ENCODE measurements at places on chromosomes 16 and 17. TPM values are rescaled to one million over a fixed set of nuclear protein-coding genes. Genes with fewer than 3 reads are reported as not detected.

DNA sequence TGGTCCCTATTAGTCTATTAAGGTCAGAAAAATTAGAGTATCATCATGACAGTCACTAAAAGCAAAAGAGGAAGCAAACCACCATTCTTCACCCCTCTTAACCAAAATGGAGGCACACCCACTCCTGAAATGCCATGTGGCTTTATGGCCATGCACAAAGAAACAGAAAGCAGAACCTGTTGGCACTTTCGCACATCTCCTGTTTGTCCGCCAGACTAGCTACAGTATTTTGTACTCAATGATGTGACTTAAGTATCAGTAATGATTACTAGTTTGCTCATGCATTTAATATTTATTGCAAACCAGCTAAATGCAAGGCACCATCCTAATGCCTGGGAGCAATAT is 70.2 kb upstream of the GNAO1 start:
- no peak for DNase-seq

DNA sequence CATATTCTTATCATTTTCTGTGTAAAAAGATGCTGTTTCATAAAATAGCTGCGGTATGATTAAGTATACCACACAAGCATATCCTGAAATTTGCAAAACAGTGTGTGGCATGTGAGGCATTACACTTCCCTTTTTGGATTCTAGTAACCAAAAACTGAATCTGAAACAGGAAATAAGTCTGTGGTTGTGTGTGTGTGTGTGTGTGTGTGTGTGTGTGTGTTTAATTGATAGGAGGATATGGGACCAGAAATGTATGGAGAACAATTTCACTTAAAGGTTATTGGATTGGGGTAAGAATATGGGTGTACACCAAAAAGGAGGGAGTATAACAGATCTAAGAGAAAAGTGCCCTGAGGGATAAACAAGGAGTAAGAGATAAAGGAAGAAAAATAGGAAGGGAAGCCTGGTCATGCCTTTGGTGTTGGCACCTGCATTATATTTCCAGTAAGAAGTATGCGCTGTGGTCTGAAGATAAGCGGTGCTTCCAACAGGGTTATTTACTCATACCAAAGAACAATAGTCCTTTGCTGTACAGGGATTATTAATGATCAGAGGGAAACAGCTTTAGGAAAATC is 4.0 kb downstream of the LYRM1 start:
- peak; percentile 78 for DNase-seq

GRCh38 chr16:68000450-68000849 is 1.2 kb upstream of the DPEP2 start:
- DNase-seq, result no peak

DNA sequence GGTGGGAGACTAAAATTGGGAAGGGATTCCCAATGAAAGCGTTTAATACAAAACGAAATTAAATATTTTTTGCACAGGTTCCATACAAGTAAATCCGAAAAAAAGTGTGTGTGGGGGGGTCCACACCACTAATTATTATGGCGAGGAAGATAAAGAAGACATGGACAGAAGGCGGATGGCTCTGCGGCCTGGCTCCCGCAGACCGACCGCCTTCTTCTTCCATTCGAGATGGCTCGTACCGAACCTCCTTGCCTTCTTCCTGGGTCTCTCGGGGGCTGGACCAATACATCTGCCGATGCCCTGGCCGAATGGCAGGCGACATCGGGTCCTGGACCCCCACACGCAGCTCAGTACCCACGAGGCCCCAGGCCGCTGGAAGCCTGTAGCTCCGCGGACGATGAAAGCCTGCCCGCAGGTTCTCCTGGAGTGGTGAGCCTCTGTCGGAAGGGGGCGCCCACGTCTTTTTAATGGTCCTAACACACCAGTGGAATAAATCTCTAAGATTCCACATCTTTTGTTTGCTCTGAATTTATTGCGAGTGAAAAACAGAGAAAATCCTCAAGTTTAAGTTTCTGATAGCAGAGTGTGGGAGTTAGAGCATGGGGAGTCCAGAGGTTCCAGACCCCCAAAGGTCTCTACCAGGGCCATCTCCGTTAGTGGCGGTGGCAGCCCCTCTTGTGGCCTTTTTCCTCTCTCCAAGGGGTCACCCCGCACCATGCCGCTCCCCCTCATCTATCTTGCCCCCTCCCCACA is 1.4 kb downstream of the PRAC2 start:
- peak; percentile 41 for DNase-seq

DNA sequence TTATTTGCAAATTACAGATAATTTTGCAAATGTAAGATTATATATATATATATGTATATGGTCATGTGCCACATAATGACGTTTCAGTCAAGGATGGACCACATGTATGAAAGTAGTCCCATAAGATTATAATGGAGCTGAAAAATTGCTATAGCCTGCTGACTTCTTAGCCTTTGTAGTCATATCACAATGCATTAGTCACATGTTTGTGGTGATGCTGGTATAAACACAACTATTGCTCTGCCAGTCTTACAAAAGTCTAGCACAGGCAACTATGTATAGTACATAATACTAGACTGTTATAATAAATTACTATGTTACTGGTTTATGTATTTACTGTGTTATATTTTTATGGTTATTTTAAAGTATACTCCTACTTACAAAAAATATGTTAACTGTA is 444.3 kb downstream of the KCNJ2 start:
- no peak for DNase-seq

DNA sequence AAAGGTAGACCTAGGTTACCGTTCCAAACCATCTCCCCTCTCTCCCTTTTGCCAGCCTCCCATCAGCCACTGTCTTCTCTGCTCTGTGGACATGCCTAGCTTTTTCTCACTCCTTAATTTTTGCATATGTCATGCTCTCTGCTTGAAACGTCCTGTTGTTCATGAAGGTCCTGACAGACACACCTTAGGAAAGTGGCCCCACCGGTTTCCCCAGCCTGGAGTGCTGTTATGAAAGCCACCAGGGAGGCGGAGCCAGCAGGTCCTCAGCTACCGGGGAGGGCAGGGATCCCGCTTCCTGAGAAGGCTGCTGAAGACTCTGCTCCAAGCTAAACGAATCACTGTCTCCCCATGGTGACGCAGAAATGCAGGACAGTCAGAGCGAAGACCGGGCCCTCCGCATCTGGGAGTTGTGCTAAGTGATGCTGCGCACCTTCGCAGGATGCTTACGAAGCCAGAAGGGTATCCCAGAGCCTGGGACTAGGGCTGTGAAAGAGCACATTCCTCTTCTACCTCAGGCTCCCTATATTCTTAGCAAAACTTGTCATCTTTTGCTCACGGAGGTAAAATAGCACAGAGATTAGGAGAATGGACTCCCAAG is 2.3 kb upstream of the SLC16A11 start:
- DNase-seq, result peak; percentile 67

DNA sequence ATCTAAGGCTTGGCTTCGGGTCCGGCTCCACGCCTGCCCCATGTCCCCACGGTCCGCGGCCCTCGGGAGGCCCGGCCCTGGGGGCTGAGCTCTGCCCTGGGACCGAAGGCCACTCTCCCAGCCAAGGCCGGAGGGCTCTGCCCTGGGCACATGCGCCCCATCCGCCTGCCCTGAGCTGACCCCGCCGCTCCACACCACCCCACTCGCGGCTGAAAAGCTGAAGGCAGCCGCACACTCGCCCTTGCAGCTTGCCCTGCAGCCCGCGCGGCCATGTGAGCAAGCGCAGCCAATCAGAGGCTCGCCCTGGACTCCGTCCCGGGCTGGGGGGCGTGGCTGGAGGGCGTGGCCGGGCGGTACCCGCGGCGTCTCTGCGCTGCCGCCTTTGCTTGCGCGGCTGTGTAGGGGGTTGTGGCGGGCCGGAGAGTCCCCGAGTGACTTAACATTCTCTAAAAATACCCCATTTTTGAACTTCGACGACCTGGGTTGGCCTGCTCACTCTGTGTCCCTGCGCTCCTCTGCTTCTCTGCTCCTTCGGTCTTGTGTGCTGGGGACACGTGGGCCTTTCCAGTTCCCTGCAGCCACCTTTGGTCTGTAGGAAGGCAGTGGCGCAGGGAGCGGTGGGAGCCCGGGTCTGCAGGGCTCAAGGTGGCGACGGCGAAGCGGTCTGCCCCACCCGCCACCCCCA is 8.8 kb upstream of the MAP2K3 start:
- DNase-seq, result peak; percentile 62

DNA sequence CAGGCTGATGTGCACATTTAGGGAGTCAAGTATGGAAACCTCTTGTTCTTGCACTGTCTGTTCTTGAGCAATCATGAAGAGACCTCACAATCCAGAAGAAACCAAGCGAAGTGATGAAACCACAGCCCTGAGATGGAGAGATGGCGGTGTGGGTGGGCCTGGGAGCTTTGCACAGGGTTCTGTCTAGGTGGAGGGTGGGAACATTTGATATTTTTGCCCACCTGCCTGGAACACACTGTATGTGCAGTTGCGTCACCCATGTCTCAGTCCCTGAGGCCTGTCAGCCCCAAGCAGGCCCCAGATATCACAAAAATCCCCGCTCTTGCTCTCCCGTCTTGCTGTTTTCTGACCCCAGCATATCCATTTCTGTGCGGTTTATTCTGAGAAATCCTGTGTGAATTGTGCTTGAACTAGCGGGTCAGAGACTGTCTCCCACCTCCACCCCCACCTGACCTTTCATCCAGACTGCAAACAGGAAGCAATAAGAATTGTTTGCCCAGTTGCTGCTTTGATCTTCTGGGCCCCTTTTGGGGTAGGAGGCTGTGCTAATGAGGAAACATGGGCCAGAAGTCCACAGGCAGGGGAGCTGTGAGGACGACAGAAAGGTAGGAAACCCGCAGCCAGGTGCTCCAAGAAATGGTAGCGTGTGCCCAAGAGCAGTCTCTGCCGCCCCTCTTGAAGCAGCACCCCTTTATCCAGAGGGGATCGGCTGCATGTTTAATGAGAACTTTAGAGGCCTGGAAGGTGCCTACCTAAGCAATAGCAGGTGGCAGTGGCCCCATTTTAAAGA is 183.8 kb downstream of the CCDC182 start:
- no peak for DNase-seq

GRCh38 chr17:17689312-17689711 is 8.1 kb downstream of the RAI1 start:
- no peak for DNase-seq

- DNase-seq, result no peak
Observed at GRCh38 chr16:80751167-80751566, 53.2 kb downstream of the CDYL2 start.

GRCh38 chr17:75475144-75475835 is 18.9 kb downstream of the TMEM94 start:
- no peak for DNase-seq

GRCh38 chr17:56892333-56892732 is 21.5 kb downstream of the TRIM25 start:
- no peak for DNase-seq

GRCh38 chr16:85376292-85377095 is 236.6 kb upstream of the GSE1 start:
- no peak for DNase-seq

DNA sequence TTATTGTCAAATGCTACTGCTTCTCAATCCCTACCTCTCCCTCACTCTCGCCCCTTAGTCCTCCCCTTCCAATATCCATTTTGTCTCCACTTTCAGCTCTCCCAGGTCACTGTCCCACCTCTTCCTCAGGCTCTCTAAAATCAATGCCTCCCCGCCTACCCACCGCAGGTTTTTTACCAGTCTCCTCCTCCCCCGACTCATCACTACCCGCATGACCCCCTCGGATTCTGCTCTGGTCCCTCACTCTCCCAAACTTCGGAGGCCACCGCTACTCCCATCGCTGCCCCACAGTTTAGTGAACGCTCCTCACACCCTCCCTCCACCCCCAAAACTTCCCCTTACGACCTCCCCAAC is 513 bp downstream of the CRLF3 start:
- DNase-seq, result no peak

DNA sequence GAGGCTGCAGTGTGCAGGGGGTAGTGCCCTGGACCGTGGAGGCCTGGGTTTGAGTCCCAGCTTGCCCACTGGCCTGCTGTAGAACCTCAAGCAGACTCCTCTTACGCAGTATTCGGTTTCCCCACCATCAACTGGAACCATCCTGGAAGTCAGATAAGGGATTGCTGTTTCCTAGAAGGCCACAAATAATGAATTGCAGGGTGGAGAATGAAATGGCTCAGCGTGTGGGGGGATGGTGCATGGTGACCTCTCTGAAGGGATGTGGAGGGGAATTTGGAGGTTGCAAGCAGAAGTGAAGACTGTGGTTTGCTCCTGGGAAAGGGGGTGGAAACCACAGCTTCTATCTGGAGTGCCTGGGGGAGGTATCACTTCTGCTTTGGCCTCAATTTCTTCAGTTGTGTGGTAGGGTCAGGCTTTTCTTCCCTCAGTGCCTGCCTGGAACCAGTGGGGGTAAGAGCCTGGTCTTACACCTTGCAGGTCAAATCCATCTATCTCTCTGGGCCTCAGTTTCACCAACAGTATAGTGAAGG is 1.7 kb downstream of the ADGRG5 start:
- no peak for DNase-seq

DNA sequence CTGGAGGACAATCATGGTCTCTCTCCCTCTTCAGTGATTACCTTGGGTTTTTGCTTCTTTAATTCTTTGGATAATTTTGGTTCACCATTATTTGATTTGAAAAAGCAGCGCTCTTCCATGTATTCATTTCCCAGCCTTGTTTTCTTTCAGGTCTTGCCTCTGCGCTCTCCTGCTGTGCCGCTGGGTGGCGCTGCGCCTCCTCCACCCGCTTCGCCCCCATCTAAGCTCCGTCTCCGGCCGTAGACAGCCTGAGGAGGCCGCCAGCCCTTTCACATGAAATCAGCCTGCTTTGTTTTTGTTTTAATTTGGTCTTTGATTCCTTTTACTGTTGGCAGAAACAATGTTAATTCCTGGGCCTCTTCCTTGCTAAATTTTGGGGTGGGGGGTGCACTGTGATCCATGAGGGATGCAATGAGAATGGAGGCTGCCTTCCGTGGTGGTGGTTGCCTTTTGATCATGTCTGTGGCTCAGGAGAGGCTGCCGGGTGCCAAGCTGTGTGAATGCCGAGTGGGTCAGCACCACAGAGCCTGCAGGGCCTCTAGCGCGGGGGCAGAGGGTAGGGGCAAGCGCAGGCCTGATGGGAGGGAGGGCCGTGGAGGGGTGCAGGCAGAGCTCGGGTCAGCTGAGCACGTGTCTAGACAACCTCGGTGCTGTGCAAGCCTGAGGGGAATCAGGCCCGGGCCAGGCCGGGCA is 64.1 kb downstream of the PLD6 start:
- no peak for DNase-seq

DNA sequence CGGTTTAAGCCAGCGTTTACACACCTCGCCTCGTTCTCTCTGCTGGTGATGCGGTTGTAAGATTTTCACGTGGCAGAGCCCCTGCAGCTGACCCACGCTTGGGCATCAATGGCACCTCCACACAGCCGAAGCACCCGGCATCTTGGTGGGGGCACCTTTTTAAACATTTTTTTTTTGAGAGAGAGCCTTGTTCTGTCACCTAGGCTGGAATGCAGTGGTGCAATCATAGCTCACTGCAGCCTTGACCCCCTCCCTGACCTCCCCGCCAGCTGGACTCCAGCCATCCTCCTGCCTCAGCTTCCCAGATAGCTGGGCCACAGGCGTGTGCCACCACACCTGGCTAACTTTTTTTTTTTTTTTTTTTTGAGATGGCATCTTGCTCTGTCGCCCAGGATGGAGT is 4.9 kb downstream of the WDR90 start:
- no peak for DNase-seq

The TOP3A gene
- polyA plus RNA-seq, result 12.6 TPM

The TEFM gene
- 11.5 TPM for polyA plus RNA-seq

The NUPR1 gene
- polyA plus RNA-seq, result 75.5 TPM

The ARL16 gene
- 33.4 TPM for polyA plus RNA-seq

The KRTAP4-9 gene
- not detected for polyA plus RNA-seq

The IRX3 gene
- 4.1 TPM for polyA plus RNA-seq

The MPP3 gene
- 4.1 TPM for polyA plus RNA-seq

The DLX3 gene
- 1.9 TPM for polyA plus RNA-seq

The WFIKKN1 gene
- polyA plus RNA-seq, result 0.08 TPM

The TERB1 gene
- polyA plus RNA-seq, result not detected

The RAB26 gene
- 0.72 TPM for polyA plus RNA-seq

The KRT40 gene
- polyA plus RNA-seq, result not detected

The AXIN2 gene
- 0.07 TPM for polyA plus RNA-seq

The PROCA1 gene
- polyA plus RNA-seq, result 0.45 TPM

All from foreskin keratinocyte (primary cell).